ENCODE measurements at places on chromosomes 2 and 18.

- DNase-seq = no peak
Observed at GRCh38 chr18:61643884-61644647, 248.7 kb downstream of the RNF152 start.

DNA sequence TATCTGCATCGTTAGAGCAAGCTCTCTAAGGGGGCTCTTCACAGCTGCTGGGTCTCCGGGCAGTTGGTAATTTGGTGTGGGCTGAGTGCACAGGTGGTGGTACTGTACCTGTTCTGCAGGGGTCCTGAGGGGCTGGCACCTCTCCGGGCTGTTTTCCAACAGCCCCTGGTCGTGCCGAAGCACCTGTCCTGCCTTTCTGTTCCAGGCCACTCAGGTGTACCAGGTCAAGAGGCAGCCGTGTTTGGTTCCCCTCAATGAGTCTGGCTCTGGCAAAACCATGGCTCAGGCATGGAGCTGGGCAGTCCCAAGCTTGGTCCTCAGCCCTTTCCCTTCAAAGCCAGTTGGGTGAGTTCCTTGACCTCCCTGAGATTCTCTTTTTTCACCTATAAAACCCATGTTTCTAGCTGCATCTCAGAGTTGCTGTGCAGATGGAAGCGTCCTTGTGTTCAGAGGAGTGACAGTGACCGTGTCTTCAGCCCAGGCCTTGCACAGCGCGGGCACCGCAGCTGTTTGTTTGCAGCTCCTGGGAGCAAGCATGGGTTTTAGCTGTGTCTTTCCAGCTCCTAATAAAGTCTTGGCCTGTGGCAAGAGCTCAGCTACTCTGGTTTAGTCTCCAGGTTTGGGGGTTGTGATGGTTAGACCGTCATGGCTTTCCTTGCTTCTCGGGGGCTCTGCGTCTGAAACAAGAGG, 110.9 kb downstream of the GLI2 start:
- DNase-seq = no peak

- no peak for DNase-seq
Observed at GRCh38 chr2:119728421-119728820, 31.3 kb upstream of the PTPN4 start.

DNA sequence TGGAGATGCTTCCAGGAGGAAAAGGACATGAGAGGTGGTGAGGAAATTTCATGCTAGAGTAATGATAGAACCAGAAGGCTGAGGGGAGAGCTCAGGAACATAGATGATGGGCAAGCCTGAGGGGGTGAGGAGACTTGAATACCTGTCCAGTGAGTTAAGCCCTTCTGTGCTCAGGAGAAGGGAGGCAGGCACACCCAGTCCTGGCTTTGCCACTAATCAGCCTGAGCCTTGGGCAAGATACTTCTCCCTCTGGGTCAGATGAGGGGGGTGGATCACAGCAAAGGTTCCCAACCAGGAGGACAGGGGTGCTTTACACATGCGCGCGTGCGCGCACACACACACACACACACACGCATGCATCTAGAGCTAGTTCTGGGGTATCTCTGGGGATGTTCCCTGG, 151.6 kb upstream of the MSH6 start:
- no peak for DNase-seq

GRCh38 chr18:36757991-36758390, 70.8 kb downstream of the TPGS2 start:
- DNase-seq = no peak
